ENCODE measurements at places on chromosomes 7 and 10.

GRCh38 chr7:108455551-108455997, 662 bp downstream of the NRCAM start:
- peak; percentile 24 for DNase-seq

DNA sequence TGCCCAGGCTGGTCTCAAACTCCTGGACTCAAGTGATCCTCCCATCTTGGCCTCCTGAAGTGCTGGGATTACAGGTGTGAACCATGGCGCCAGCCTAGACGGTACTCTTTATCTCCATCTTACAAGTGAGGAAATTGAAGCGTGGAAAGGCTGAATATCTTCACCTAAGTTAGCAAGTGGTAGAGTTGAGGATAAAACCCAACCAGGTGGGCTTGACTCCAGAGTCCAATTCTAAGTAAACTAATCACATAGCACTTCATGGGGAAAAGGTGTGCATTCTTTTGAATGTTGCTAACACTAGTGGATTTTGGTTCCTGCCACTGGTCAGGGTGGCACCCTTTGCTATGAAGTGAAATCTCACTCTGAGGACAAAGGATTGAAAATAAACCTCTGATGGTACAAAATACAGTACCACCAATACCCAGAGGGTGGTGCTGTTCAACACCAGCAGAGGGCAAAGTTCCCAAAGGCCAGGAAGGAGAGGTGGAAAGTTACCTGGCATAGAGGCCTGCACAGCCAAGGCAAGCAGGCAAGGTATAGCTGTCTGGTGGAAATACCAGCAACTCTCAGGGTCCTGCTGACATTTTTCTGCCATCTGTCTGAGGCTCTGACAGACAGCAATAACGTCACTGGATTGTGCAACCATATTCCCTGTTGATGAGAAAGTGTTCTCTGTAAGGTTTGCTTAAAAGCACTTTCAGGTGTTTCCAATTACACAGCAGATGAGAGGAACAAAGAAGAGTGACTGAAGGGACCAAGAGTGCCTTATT, 17.6 kb downstream of the ZDHHC16 start:
- peak; percentile 80 for DNase-seq

GRCh38 chr7:140723574-140723973, 27.1 kb downstream of the NDUFB2 start:
- no peak for DNase-seq

GRCh38 chr7:93147363-93147762, 822 bp downstream of the SAMD9L start:
- peak; percentile 43 for DNase-seq

GRCh38 chr10:63972949-63973827, 452.0 kb downstream of the REEP3 start:
- no peak for DNase-seq

DNA sequence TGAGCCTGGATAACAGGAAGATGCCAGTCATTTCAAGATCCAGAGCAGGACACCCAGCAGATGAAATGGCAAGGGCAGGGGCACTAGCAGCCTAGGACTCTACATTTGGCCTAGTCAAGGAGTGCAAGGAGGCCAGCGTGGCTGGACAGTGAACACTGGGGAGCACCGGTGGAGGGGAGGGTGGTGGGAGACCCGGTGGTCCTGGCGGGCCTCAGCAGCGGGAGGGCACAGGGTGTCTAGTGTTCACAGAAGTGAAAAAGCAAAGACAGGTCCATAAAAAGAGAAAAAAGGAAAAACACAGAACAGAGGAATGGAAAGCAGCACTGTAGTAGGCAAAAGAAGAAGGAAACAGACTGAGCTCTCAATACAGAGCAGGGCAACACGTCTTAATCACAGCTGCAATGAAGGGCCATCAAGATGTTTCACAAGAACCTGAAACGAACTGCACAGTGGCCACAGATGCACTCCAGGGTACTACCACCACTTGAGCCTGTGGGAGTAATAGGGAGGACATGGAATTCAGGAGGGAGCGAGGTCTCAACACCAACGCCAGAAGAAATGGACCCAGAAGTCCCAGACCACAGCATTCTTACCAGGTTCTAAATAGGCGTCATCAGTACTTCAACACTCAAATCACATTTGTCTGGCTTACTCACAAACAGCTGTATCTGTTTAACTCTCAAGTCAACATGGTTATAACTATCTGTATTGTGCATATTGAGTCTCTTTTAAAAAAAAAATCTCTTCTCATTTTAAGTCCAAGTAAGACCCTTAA, 573.7 kb downstream of the PARD3 start:
- peak; percentile 34 for DNase-seq

- DNase-seq, result no peak
These were observed 498.7 kb downstream of the NXPH1 start for GRCh38 chr7:8931906-8932646.

DNA sequence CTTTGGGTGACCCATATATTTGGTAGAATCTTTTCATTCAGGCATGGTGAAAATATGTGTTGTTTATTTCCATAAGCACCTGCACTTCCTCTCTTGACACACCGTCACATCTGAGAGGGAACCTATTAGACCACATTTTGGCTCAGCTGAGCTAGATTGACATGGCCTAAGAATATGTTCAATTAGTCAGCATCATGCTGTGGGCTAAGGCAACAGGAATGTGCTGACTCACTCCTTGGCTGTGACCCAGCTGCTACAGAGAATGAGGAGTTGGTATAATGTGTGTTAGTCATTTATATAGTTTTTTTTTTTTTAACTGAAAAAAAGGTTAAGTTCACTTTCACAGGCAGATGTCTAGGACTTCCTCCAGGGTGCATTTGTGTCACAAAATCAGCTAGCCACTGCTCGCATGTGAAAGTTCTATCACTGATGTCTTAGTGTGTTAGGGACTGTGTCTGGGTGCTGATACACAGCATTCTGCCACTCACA, 180.6 kb downstream of the SEMA3E start:
- peak; percentile 95 for DNase-seq

DNA sequence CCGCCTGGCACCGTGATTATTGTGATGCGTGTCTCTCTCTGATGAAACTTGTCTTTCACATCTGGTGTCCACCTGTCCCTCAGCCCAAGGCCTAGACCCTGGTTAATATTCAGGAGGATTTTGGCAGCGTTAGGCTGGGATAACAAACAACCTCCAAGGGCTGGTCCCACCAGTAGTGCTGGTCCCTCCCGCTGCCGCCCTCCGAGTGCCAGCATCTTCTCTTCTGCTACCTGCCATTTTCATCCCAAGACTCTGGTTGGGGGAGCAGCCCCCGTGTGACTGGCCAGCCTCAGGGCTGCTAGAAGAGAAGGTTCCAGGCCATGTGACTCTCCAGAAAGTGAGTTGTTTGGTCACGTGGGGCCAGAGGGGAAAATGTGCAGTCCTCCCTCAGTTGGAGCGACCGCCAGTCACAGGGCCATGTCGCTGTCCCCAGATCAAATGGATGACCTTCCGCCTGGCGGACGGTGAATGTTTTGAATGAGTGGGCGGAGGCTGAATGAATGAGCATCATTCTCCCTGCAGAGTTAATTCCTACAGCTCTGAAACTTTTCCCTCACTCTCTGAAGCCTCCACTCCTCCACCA, 479.9 kb upstream of the FOXK1 start:
- no peak for DNase-seq

GRCh38 chr7:141640239-141640840, 61.6 kb downstream of the DENND11 start:
- no peak for DNase-seq

DNA sequence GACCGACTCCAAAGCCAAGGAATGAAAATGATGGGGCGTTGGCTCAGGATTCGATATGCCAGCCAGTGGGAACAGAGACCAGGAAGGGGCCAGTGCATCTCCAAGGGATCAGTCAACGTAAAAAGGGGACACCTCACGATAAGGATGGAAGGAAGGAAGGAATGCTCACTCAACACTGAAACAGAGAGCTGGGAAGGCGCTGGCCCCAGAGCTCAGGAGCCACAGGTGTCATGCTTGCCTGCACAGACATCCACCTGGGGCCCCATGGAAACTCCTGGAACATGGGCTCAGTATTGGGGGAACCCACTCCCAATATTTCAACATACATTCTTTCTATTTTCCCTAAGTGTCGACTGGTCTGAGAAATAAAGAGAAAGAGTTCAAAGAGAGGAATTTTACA, 5.3 kb downstream of the MMRN2 start:
- no peak for DNase-seq

DNA sequence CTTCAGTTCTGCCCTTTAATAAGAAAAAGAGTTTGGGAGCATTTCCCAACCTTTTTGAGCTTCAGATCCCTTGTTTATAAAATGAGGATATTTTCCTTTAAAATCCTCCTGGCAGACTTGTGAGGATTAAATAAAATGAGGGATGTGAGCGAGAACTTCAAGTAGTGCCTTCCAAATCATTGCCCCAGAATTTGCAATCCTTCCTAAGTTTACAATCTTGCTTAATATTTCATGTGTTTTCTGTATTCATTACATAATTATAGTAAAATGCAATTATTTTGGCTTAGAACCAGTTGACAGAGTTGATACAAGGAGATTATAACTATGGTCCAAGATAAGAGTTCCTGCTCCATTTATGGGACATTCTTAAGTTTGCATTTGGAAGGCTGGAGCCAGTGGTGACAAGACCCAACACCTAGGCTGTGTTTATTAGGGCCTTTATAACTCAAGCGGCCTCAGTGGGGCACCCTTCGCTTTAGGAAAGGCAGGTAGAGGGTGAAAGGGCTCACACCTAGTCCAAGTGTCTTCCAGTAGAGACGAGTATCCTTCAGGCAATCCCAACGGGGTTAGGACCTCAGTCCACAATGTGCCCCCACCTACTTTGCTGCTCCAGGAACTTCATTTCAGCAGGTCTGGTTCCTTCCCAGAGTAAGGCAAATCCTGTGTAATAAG, 317.5 kb downstream of the WDR11 start:
- DNase-seq, result no peak

DNA sequence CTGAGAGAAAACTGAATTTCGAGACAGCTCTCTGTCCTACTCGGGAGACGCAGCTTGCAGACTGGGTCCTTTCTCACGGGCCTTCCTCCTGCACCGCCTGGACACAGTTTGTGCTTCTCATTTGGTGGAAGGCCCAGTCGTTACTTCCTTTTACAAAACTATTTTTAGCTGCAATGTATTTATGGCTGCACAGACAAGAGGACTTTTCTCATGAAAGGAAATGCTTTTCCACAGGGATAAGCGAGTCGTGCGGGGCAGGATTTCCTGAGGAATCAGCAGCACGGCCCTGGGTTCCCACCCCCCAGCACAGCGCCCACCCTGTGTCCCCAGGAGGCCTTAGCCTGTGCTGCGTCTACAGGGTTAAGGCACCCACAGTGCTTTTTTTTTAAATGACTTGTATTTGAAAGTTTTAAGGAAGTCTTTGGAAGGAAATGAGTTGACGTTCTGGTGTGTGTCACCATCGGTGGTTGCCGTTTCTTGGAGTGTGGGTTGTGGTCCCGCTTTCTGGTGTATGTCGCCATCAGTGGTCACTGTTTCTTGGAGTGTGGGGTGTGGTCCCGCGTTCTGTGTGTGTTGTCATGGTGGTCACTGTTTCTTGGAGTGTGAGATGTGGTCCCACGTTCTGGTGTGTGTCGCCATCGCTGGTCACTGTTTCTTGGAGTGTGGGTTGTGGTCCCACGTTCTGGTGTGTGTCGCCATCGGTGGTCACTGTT, 50.9 kb downstream of the INPP5A start:
- no peak for DNase-seq

- no peak for DNase-seq
These were observed 35.7 kb downstream of the GFRA1 start for GRCh38 chr10:116237260-116237659.

- DNase-seq, result no peak
These were observed 66.0 kb downstream of the EBF3 start for GRCh38 chr10:129897871-129898626.

Measured in fibroblast of gingiva (primary cell).